ENCODE measurements at places on chromosomes 2 and 18.

DNA sequence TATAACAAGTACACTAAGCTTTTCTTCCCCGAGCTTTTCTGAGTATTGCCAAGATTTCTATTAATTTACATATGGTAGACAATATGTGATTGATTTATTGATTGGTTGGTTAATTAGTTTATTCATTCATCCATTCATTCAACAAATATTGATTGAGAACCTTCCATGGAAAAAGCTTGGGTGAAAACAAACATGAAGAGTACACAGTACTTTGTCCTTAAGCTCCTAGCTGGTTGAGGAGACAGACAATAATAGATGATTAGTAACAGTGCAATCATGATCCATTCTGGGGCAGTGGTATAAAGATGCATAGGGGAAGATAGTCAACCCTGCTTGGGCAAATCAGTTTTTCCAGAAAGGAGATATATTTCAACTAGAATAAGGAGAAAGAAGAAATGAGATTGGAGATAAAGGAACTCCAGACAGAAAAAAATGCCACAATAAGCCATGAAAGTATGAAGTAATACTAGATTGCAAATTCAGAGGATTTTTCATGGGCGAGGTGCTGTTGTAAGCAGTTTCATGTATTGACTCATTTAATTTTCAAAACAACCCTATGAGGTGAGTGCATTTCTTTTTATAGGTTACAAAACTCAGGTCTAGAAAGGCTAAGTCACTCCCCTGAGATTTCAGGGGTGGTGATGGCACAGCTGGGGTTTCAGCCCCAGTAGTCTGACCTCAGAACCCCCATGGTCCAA is 129.5 kb downstream of the RND3 start:
- no peak for DNase-seq

- no peak for DNase-seq
Measured at GRCh38 chr2:1981850-1982249, 237.5 kb upstream of the PXDN start.

DNA sequence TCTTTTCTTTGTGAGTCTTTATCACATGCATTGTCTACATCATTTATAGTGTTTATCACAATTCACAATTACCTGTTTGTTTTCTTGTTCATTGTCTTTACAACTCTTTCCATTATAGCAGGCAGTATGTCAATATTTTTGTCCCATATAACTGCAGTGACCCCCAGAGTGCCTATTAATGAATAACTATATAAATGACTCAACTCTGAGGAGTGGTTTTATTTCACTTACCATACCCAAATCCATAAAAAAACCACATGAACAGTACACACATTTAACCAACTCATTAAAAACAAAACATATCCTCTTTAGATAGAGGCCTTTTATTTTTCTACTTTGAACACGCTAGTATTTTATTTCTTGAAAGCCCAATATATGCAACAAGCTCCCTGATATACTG is 1419.1 kb upstream of the NXPH2 start:
- no peak for DNase-seq

- no peak for DNase-seq
Measured at GRCh38 chr2:27959496-27959895, 69.0 kb downstream of the BABAM2 start.

- DNase-seq: no peak
Measured at GRCh38 chr2:75174981-75175380, 24.3 kb downstream of the TACR1 start.

DNA sequence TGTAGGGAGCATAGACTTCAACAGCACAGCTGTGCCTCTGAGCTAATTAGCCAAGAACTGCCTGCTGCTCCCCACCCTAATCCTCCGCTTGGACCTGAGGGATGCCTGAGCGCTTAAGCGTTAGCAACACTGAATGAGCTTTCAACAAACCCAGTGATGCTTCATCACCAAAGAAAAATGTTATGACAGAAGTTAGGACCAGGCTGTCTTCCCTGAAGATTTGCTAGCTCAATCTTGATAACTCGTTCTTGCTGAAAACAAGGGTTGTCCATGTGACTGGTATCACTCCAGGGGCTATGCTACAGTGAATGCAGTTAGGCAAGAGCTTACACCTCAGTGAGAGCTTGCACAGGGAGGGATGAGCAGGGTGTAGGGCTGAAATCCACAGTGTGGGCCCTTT is 190.7 kb upstream of the SIX2 start:
- DNase-seq: no peak

GRCh38 chr2:176471949-176472348 is 202.7 kb downstream of the MTX2 start:
- no peak for DNase-seq

GRCh38 chr18:77017355-77017754 is 115.2 kb downstream of the MBP start:
- DNase-seq: no peak

- no peak for DNase-seq
Measured at GRCh38 chr18:79903787-79904356, 47.6 kb downstream of the SLC66A2 start.

GRCh38 chr2:43325107-43325811 is 98.9 kb upstream of the ZFP36L2 start:
- no peak for DNase-seq

- DNase-seq: no peak
Measured at GRCh38 chr2:148523315-148523714, 121.2 kb upstream of the EPC2 start.

- DNase-seq: no peak
Measured at GRCh38 chr2:25276569-25277465, 64.9 kb downstream of the DNMT3A start.

- DNase-seq: no peak
Measured at GRCh38 chr2:151922845-151923666, 94.8 kb upstream of the ARL5A start.

DNA sequence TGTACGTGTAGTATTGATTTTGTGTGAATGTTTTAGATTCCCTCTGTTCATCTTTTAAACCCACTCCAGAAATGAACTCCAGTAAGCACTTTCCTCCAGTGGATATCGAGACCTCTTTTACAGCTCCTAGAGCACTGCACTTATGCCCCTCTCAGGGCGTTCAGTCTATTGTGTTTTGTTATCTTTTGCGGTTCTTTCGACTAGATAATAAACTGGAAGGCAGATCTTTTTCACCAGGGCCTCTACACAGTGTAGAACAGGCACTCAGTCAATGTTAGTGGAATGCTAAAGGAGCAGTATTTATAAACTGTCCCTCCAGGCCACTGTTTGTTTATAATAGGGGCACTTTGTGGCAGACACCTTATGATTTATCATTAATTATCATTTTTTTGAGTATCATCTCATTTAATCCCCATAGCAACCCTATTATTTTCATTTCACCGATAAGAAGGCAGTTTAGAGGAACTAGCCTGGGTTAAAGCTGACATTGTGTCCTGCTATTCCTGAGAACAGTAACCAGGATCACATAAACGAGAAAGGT is 742 bp upstream of the SOS1 start:
- no peak for DNase-seq

DNA sequence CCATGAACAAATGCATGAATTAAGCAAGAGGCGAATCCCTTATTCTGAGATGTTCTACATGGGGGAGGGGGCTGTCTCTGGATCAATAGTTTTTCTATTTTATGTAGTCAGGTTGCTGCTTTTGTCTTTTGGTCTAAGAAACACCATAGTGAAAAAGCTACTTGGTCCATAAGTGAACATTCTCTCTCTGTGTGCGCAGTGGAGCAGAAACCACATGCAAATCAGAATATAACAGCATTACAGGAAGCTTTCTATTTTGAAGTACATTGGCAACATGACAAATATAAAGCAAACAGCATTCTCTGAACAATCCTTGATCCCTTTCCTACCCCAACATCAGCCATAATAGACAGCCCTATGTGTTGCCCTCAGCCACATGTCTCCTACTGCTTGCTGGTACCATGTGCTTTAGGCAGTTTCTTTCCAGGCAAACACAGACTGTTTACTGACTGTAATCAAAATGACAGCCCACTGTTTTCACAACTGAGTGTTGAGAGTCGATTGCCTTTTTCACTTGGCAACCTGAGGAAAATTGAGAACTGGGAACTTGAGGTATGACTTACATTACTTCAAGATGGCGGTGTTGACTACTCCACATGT is 10.6 kb downstream of the SCN3A start:
- no peak for DNase-seq

DNA sequence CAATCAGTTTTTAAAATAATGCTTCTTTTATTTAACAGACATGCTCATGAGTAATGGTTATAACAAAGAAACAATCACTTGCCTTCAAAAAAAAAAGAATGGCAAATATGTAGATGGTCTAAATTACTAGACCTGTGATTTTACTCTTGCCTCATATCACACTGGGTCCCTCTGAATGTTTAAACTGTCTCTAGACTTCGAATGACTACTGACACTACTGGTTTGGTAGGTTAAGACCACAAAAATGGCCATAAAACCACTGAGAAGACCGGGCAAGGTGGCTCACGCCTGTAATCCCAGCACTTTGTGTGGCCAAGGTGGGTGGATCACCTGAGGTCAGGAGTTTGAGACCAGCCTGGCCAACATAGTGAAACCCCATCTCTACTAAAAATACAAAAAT is 5.1 kb upstream of the SELENOI start:
- DNase-seq: no peak

DNA sequence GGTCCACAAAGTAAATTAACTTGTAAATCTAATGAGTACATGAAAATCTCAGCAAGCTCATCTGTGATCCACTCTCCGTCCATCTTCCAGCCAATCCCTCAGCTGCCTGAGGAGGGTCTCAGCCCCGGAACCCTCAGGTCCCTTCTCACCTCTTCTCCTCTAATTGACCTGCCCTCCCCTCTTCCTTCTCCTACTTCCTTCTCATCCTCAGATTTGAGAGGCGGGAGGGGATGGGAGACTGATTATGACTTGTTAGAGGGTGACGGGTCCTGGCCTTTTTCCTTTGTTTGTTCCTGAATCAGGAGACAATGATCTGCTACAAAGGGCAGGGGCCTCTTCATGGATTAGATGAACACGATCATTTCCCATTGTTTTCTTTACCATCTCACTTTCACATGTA is 80.1 kb downstream of the CYBRD1 start:
- no peak for DNase-seq

DNA sequence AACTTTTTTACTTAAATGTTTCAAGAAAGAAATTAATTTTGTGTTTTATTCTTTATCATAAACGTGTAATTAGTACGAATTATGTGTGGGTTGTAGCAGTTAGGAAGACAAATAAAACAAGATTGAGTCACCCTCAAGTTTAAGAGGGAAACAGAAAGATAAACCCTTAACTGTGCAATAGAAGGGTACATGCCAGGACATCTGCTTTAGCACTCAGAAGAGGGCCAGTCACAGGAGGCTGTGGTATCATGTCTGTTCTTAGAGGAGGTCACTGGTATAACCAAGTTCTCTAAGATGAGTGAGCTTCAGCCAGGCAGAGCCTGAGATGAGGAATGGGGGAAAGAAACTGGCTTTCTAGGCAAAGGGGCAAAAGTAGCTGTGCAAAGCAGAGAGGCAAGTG is 42.4 kb upstream of the GRHL1 start:
- no peak for DNase-seq

- no peak for DNase-seq
Measured at GRCh38 chr2:173872714-173873113, 92.5 kb downstream of the SP3 start.

DNA sequence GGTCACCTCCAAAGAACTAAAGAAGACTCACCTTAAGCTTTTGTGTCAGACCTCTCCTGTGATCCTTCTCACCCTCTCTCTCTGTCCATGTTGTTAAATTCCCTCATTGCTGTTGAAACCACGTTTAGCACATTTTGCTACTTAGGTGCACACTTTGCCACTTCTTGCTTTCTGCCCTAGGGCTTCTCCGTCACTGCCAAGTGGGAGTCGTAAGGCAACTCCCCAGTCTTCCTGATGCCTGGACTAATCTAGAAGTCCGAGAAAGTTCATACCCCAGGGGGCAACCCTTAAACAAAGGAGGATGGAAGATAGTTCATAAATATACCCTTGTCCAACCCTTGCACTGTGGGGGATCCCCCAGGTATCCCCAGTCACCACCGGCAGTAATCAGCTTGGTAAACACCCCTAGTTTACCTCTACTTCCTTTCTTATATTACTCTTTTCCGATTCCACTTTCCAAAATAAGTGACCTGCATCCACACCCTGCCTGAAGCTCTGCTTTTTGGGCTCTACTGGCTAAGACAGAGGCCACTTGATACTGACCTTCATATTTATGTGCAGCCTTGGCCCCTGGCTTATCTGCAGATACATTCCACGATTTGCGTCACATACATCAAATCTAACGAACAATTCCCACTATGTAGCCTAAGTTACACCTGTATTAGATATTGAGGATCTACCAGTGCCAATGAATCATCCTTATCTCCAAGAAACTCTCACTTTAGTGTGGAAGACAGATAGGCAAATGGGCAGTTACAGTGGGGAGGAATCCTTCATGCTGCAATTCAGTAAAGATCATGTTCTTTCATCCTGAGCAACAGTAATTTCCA is 776.2 kb downstream of the RNF144A start:
- DNase-seq: no peak

- no peak for DNase-seq
Measured at GRCh38 chr18:3002732-3003131, 10.2 kb downstream of the LPIN2 start.

DNA sequence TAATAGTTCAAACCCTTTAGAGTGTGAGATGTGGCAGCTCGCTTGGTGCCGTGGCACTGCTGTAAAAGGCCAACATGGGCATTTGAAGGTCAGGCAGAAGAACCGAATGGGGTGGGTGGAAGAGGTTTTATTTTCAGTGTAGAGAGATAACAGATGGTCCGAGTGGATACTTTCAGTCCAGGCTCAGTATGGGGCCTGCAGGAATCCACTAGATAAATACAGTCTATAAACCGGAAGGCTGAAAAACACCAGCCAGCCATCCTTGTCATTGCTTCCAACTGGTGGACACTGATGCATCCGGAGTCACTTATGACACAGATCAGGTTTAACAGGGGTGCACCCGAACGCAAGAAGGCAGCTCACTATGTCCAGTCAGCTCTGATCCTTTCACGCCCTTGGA is 55.7 kb upstream of the AMMECR1L start:
- DNase-seq: no peak

DNA sequence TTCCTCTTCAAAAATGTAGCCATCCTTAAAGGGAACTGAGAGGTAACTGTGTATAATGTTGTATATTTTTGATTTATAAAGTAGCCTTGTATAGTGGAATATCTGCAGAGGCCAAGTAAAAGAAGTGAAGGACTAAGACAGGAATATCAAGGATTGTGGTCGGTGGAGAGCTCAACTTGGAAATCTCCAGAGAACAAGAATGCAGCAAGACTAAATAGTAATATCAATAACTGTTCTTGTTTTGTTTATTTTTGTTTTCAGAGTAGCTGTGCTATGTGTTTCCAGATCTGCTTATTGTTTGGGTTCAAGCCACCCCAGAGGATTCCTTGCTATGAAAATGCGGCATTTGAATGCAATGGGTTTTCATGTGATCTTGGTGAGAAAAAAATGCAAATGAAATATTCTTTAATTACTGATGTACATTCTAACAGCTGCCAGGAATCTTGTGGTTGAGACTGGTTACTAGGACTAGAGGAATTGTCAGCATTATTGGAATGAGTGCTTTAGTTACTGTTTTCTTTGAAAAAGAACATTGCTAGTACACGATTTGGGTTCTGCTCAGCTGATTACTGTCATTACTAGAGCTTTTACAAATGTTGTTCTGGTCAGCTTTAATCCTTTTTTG is 25.0 kb downstream of the FASTKD2 start:
- DNase-seq: no peak

Measured in HS-5 (cell line).